ENCODE measurements at places on chromosomes 16 and 17. TPM values are rescaled to one million over a fixed set of nuclear protein-coding genes. Genes with fewer than 3 reads are reported as not detected.

DNA sequence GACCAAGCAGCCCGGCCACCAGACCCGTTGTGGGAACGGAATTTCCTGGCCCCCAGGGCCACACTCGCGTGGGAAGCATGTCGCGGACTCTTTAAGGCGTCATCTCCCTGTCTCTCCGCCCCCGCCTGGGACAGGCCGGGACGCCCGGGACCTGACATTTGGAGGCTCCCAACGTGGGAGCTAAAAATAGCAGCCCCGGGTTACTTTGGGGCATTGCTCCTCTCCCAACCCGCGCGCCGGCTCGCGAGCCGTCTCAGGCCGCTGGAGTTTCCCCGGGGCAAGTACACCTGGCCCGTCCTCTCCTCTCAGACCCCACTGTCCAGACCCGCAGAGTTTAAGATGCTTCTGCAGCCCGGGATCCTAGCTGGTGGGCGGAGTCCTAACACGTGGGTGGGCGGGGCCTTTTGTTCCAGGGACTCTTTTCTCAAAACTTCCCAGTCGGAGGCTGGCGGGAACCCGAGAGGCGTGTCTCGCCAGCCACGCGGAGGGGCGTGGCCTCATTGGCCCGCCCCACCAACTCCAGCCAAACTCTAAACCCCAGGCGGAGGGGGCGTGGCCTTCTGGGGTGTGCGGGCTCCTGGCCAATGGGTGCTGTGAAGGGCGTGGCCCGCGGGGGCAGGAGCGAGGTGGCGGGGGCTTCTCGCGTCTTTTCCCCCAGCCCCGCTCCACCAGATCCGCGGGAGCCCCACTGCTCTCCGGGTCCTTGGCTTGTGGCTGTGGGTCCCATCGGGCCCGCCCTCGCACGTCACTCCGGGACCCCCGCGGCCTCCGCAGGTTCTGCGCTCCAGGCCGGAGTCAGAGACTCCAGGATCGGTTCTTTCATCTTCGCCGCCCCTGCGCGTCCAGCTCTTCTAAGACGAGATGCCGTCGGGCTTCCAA lies at the start of gene SLC2A4:
SLC2A4 (plus strand) TSS at position 645 of the 879 bp plus-strand sequence; CDS start at position 862, 217 bp downstream.
- DNase-seq: peak; percentile 93

GRCh38 chr16:68756239-68756915 lies 19.3 kb downstream of the CDH1 start:
- peak; percentile 67 for DNase-seq

OTOP3 gene
- not detected for polyA plus RNA-seq

P2RX1 gene
- 2.6 TPM for polyA plus RNA-seq

GRCh38 chr17:38415250-38416194 lies 12.7 kb upstream of the ARHGAP23 start:
- DNase-seq: peak; percentile 68

DNA sequence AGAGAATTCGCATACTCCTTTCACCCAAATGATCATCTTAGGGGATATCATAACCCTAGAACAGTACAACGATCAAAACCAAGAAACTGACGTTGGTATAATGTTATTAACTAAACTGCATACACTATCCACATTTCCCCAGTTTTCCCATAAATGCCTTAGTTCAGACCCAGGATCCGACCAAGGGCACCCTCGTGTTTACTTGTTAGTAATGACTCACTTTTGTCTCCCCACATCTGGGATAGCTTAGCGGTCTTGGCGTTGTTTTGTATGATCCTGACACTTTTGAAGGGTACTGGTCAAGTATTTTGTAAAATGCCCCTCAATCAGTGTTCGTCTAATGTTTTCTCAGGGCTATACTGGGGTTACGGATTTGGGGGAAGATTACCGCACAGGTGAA lies 8.0 kb downstream of the HS3ST3A1 start:
- no peak for DNase-seq

DNA sequence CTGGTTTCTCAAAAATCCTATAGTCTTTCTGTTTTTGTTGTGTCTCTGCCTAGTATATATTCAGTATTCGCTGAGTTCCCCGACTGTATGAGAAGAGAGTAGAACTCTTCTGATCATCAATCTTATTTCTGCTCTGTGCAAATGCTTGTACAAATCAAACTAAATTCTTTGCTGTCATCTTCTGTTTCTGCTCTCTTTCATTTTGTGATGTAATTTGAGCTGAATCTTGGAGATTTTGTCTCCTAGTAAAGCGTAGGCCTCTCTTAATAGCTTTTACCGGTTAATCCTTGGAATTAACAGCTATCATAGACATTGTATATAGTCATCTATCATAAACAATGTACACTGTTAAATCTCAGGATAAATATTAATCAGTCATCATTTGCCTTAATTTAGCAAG lies 61.9 kb downstream of the OMG start:
- DNase-seq: no peak

GRCh38 chr17:17196776-17197175 lies 9.4 kb downstream of the PLD6 start:
- no peak for DNase-seq

DNA sequence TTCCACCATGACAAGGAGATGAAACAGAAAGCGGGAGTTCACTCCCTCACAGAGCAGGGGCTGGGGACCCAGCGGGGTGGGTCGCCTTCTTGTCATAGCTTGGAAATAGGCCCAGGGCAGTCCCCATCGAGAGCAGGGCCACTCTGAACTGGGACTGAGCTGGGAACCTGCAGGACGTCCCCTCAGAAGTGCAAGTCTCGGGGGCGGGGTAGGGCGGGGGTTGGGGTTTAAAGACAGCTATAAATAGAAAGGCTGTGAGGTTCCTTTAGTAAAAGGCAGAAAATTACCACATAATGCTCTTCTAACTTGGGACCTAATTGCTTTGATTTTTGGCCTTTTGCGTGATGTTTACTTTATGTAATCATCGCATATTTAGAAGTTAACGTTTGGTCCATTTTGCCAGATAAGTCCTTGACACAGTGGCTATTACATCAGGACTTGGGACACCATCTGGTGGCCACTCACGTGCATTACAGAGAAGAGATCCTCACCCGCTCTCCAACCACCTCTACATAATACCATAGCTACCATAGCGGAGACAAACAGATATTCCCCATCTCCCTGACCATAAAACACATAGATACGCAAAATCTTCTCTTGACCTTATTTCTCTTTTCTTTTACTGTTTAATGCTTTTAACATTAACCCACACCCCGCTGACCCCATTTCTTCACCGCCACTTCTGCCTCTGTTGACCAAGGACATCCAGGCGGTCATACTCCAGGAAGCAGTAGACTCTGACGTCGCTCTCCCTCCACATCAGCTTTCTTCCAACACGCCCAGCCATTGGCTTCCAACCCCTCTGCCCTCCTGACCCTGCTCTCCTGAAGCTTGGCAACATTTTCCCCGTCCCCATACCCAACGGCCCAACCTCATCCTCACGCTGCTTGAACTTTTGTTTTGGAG lies 27.5 kb upstream of the PIK3R6 start:
- DNase-seq: peak; percentile 51

SYCE1L gene
- polyA plus RNA-seq: 5.6 TPM

ALOX15B gene
- polyA plus RNA-seq: 0.38 TPM

TP53TG3F gene
- polyA plus RNA-seq: not detected

- DNase-seq: no peak
Observed at GRCh38 chr16:53043428-53043831, 9.3 kb downstream of the CHD9NB start.

DNA sequence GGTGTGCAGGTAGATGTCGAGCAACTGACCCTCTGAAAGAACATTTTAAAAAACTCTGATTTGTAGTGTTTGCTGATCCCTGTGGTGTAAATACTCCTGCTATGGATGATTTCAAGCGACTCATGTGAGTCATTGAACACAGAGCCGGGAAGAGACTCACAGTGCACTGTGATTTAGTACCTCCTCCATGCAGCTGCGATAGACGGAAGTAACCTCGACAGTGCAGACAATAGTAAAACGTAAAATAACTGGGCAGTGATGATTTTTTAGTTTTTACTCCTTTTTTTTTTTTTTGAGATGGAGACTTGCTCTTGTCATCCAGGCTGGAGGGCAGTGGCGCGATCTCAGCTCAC lies 8.7 kb downstream of the TBX21 start:
- DNase-seq: no peak

DNA sequence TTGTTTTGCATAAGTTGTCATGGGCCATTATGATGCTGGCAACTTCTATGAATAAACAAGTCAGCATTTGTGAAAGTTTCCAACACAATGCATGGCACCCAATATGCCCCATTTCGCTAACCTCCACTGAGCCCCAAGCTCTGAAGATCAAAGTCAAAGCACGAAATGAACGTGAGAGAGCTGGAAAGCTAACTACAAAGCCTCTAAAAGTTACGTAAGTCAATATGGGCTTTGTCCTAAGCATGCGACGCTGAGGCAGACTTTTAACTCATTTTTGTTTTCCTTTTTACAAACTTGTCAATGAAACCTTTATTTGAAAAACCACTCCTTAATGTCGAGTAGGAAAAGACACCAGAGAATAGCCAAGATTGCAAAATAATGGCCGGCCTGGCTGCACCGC lies 131.6 kb upstream of the NUDT7 start:
- no peak for DNase-seq

DNA sequence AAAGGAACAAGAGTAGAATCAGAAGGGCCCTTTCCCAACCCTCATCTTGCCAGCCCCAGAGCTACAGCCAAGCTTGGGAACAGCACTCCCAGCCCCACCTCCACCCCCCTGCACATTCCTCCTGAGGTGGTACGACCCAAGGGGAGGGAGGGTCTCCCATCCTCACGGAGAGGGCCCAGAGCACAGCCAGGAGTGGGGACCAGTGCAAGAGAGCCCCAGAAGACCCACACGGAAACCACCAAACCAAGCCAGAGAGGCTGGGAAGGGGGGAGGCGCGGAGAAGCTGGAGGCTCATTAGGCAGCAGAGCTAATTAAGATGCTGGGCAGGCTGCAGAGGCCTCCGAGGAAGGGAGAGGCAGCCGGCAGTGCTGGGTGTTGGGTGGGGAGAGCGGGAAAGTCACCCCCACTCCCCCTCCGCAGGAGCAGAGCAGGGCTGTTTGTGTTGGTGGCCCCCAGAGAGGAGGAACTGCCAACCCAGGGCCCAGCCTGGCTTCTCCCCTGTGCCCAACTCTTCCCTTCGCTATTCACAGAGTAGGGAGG lies 2.4 kb downstream of the CACNB1 start:
- no peak for DNase-seq

GRCh38 chr16:77581706-77582105 lies 140.6 kb upstream of the NUDT7 start:
- no peak for DNase-seq

- no peak for DNase-seq
Observed at GRCh38 chr17:51088287-51088686, 32.4 kb downstream of the SPAG9 start.

DNA sequence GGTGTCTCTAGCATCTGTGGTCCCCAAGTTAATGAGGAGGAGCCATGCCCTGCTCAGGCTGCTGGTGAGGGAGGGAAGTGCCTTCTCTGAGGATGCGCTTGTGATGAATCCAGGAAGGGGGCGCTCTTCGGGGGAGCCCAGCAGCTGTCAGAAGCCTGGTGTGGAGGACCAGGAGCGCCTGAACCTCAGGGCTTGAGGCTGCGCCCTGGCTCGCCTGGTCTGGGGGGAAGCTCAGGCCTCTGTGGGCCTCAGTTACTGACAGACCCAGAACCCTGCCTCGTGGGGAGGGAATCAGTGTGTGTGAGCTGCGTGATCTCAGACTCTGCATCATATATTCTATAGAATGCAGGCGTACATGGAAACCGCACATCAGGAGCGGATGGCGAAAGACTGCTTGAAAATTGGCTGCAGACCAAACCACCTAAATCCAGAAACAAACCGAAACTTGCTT lies 126.1 kb downstream of the SEC14L1 start:
- no peak for DNase-seq

DNA sequence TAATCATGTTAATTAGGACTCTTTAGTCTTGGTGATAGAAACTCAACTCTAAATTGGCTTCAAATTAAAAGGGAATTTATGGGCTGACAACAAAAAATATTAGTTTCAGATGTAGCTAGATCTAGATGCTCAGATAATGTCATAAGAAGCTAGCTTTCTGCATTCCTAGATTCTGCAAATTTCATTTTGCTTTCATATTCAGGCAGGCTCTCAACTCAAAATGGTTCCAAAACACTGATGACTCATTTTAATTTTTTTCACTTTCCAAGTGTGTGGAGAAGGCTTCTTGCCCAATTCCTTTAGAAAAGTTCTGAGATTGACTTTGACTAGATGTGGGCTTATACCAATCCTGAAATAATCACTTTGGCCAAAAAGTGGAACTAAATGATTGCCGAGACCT lies 236.7 kb upstream of the GOT2 start:
- no peak for DNase-seq

DNA sequence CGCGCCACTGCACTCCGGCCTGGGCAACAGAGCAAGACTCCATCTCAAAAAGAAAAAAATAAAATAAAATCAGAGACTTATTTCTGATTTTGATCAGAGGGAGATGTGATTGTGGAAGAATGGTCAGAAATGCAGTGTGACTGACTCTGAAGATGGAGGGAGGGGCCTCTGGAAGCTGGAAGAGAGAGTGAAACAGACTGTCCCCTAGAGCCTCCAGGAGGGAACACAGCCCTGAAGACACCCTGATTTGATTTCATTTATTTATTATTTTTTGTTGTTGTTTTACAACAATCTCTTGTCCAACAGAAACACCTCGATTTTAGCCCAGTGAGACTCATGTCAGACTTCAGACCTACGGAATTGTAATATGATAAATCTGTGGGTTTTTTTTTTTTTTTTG lies 26.1 kb downstream of the BCL7C start:
- no peak for DNase-seq

LPO gene
- 0.10 TPM for polyA plus RNA-seq

DNA sequence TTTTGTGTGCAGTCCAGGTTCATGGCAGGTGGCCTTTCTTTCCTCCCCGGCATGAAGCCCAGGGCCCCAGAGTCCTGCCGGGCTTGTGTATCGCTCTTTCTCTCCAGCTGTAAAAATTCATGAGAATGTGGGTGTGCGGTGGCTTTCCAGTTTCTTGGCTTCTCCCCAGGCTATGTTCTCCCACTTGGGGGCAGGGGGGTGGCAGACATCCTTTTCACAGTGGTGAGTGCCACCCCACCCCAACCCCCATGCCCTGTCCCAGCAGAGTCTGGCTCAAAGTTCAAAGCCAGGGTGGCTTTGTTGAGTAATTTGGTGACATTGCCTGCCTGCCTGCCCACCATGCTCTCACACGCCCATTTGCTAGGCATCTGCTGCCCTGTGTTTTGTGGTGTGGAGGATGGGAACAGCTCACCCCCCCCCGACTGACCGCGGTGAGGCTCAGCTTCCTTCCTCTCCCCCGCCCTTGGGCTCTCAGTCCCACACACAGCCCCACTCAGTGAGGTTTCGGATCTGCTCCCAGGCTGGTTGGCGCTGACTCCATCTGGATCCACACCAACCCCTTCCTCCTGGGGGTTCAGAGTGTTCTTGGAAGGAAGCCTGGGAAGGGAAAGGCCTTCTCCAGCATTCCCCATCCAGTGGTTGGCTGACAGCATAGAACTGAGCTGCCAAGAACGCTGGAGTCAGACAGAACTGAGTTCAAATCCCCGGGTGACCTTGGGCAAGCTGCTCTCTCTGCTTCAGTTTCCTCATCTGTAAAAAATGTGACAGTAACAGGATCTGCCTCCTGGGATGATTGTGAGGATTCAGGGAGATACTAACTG lies 36.0 kb downstream of the CHD9 start:
- peak; percentile 93 for DNase-seq

TEDC2 gene
- 10.7 TPM for polyA plus RNA-seq

CETP gene
- polyA plus RNA-seq: 14.1 TPM

- no peak for DNase-seq
Observed at GRCh38 chr16:67210069-67210937, 11.4 kb downstream of the ELMO3 start.

- DNase-seq: no peak
Observed at GRCh38 chr17:44247876-44248736, 19.8 kb downstream of the SLC4A1 start.

CDR2L gene
- polyA plus RNA-seq: 14.8 TPM

- DNase-seq: no peak
Observed at GRCh38 chr16:60279061-60279665, 1545.0 kb upstream of the GOT2 start.

MMP28 gene
- 8.5 TPM for polyA plus RNA-seq

EMP2 gene
- 58.2 TPM for polyA plus RNA-seq
